Suprapubic skin (tissue), 4 donors: ENCODE measurements at places on chromosomes 12 and 14.
A peak's percentile ranks its signal among the peaks of the same experiment; 100 is the strongest.

GRCh38 chr14:80135305-80136088 is 75.8 kb downstream of the DIO2 start:
- no peaks in the 10 kb centered on the region for H3K36me3 ChIP-seq
- no peak for DNase-seq
- H3K27me3 ChIP-seq = no peaks in the 10 kb centered on the region

DNA sequence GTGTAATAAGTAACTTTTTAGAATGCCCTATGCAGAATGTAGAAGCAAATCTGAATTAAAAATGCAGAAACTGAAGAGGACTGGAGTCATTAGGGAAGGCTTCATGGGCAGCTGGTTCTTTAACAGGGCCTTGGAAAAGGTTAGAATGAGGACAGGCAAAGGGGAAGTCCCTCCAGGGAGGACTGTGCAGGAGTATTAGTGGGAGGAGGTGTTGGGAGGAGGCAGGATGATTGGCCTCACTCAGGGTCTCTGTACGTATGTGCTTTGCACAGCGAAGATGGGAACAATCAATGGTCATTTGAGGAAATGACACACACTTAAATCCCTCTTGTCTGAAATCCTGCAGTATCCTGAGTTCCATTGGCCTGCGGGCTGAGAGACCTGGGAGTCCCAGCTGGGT is 119.7 kb downstream of the PTCSC3 start:
- H3K4me1 ChIP-seq = peaks cover 4% of the 10 kb centered on the region
- H3K4me3 ChIP-seq = no peak overlapping the region
- DNase-seq = no peak
- H3K27ac ChIP-seq = no peak overlapping the region
- H3K36me3 ChIP-seq = no peaks in the 10 kb centered on the region

GRCh38 chr14:77344377-77344996 is 23.7 kb downstream of the GSTZ1 start:
- H3K4me3 ChIP-seq = no peak overlapping the region
- no peaks in the 10 kb centered on the region for H3K27me3 ChIP-seq
- no peak overlapping the region for H3K27ac ChIP-seq
- DNase-seq = no peak
- H3K4me1 ChIP-seq = no peaks in the 10 kb centered on the region

GRCh38 chr14:85315290-85315689 is 214.7 kb upstream of the FLRT2 start:
- no peak overlapping the region for H3K27ac ChIP-seq
- DNase-seq = no peak
- peaks cover 4% of the 10 kb centered on the region for H3K4me1 ChIP-seq
- no peaks in the 10 kb centered on the region for H3K27me3 ChIP-seq

GRCh38 chr12:54006559-54007220 is 2.1 kb upstream of the HOXC8 start:
- peaks cover 69% of the 10 kb centered on the region for H3K4me1 ChIP-seq
- H3K27me3 ChIP-seq = peaks cover 12% of the 10 kb centered on the region

GRCh38 chr12:117968826-117969659 is at the start of gene KSR2:
KSR2 (minus strand) TSS chr12:117968990; CDS start chr12:117968255, 735 bp downstream.
- peak within 1 kb of the TSS; percentile 51 for H3K4me3 ChIP-seq
- no peak within 1 kb of the TSS for H3K27ac ChIP-seq

DNA sequence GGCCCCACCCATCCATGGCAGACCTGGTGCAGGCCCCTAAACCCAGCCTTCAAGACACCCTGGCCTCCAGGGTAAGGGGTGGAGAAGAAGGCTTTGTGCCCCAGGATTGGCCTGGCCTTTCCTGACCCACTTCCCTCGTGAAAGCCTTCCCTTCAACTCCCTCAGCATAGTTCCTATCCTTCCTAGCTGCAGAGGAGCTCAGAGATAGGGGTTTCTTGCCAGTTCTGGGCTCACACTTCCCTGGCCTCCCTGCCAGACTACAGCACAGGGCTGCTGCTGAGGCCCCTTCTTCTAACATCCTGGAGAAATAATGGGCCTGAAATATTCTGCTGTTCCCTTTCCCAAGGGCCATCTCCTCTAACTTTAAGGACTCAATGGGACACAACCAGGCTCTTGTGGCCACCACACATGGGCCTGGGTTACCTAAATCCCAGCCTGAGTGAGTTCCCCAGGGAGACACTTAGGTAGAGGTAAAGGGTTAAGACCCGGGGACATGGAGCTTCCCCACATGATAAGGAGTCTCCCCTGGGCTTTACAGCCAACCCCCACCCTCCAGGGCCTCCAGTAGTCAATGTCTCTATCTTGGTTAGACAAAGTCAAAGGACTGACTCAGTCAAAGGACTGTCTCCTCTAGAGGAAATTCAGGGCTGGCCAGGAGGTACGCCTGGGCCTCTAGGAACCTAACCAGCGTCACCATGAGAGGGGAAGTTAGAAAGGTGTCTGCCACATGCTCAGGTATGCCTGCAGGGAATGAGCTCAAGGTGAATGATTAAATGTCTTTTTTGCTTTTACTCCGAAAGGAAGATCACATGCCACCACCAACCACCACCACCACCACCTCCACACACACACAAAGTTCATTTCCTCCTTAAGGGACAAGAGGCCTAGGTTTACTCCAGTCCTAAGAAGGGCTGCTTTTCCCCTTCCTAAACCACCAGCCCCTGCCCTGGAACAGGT is 7.1 kb downstream of the ZFP36L1 start:
- no peaks in the 10 kb centered on the region for H3K27me3 ChIP-seq
- peak; percentile 67 for DNase-seq
- peaks cover 64% of the 10 kb centered on the region for H3K4me1 ChIP-seq
- no peak overlapping the region for H3K4me3 ChIP-seq
- H3K27ac ChIP-seq = peak overlapping the region; percentile 68

DNA sequence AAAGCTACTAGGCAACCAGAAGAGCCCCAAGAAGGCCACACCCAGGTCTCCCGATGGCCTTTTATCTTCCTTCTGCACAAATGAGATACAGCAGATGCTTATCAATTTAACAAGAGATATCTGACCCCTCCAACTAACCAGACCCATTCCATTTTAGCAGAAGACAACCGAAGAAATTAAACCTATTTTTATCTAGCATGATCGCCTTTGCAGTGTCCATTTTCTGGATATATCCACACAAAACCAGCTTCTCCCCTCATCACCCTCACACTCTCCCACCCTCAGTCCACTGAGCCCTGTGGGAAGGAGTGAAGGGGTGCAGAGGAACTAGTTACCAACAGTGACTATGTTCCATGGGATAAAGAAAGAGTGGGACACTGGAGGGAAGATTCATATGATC is 20.9 kb upstream of the DHRS4 start:
- H3K4me1 ChIP-seq = peaks cover 9% of the 10 kb centered on the region
- no peaks in the 10 kb centered on the region for H3K36me3 ChIP-seq
- H3K27me3 ChIP-seq = no peaks in the 10 kb centered on the region
- DNase-seq = no peak
- no peak overlapping the region for H3K4me3 ChIP-seq
- H3K27ac ChIP-seq = no peak overlapping the region

- no peaks in the 10 kb centered on the region for H3K4me1 ChIP-seq
- DNase-seq = no peak
- no peaks in the 10 kb centered on the region for H3K36me3 ChIP-seq
- H3K27ac ChIP-seq = no peak overlapping the region
- H3K4me3 ChIP-seq = no peak overlapping the region
These were observed 285.9 kb downstream of the BMP4 start for GRCh38 chr14:53670701-53671100.

DNA sequence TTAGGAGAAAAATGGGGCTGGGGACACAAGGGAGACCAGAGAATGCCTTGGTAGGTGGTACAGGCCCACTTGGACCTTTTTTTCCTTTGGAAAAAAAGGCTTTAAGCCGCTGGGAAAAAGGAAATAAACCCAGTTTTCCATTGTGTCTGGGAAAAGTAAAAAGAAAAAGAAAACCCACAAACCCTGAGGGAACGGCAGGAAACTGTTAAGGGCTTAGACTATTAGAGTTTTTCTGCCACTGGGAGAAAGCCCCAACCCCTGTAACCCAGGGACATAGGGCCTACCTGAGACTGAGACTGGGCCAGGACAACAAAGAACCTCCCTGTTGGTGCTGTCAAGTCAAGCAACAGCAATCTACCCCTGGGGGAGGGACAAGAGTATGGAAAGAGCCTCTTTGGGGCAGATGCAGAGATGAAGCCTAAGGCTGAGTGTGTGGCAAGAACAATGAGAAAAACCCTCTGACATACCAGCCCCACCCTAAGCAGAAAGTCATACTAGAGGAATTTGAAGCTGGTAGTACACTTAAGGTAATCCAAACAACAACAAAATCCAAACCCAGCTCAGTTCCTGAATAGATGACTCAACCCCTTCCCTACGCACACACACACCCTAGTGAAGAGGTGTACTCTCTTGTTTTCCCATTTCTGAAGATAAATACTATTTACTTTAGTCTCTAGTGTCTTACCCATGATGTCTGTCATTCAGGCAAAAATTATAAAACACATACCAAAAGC is 22.8 kb downstream of the ATF1 start:
- peak overlapping the region; percentile 75 for H3K27ac ChIP-seq
- no peak overlapping the region for H3K4me3 ChIP-seq
- peaks cover 9% of the 10 kb centered on the region for H3K4me1 ChIP-seq
- DNase-seq = no peak
- H3K27me3 ChIP-seq = no peaks in the 10 kb centered on the region

GRCh38 chr14:103177376-103177775 is 54.1 kb downstream of the TNFAIP2 start:
- no peaks in the 10 kb centered on the region for H3K36me3 ChIP-seq
- peaks cover 12% of the 10 kb centered on the region for H3K4me1 ChIP-seq
- no peak for DNase-seq
- no peak overlapping the region for H3K27ac ChIP-seq

DNA sequence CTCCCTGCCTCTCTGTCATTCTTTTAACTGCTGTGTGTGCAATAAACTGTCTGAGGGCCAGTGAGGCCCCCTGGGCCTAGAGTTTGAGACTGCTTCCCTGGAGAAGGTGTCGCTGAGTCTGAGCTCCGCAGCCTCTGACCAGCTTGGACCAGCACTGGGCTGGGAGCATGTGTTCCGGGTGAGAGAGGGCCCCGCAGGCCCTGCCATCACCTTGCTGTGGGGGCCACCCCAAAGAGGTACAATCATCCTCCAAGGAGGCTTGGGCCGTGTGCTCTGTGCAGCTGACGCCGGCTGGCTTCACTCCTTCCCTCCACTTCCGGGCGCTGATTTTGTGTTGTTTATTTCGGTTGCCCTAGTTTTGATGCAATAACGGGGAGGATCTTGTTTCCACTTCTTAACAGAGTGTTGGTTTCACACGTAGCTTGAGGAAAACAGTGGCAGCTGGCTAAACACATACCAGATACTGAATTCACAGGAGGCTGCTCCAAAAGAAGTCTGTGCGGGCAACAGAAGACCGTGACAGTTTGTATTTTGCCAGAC is 121.6 kb downstream of the TMEM132C start:
- DNase-seq = no peak
- no peaks in the 10 kb centered on the region for H3K27me3 ChIP-seq

DNA sequence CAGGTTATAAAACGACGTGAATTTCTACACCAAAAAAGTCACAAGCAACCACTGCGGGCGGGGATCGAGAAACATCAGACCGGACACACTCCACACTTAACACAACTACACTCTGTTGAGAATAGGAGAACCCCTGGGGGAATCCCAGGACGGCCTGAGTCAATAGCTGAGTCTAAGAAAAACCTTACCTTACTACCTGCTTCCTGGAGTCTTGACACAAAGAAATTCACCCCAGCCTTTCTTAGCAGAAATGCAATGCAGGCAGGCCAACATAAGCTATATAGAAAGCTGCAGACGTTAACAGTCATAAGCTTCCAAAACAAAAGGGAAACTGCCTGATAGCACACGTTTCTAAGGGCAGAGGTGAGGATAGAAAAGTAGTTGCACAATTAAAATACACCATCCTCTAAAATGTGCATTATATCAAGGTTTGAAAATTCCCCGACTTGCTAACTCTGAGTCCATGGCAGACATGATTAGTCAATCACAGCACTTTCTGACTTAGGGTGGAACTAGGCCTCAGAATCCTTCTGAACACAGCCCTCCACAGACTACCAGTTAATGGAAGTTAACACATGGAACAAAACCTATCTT is 68.0 kb downstream of the CCDC88C start:
- H3K27me3 ChIP-seq = no peaks in the 10 kb centered on the region
- H3K4me3 ChIP-seq = no peak overlapping the region
- no peak for DNase-seq
- no peaks in the 10 kb centered on the region for H3K36me3 ChIP-seq
- H3K4me1 ChIP-seq = peaks cover 12% of the 10 kb centered on the region

GRCh38 chr12:51531978-51532497 is 59.0 kb upstream of the SCN8A start:
- H3K36me3 ChIP-seq = no peaks in the 10 kb centered on the region
- no peak for DNase-seq
- H3K4me1 ChIP-seq = no peaks in the 10 kb centered on the region
- no peak overlapping the region for H3K4me3 ChIP-seq
- H3K27ac ChIP-seq = no peak overlapping the region
- H3K27me3 ChIP-seq = peaks cover 32% of the 10 kb centered on the region

- DNase-seq = no peak
- no peak overlapping the region for H3K27ac ChIP-seq
- no peaks in the 10 kb centered on the region for H3K36me3 ChIP-seq
- peaks cover 51% of the 10 kb centered on the region for H3K27me3 ChIP-seq
- H3K4me3 ChIP-seq = peak overlapping the region; percentile 57
These were observed 5.0 kb upstream of the NPAS3 start for GRCh38 chr14:32933629-32934072.

DNA sequence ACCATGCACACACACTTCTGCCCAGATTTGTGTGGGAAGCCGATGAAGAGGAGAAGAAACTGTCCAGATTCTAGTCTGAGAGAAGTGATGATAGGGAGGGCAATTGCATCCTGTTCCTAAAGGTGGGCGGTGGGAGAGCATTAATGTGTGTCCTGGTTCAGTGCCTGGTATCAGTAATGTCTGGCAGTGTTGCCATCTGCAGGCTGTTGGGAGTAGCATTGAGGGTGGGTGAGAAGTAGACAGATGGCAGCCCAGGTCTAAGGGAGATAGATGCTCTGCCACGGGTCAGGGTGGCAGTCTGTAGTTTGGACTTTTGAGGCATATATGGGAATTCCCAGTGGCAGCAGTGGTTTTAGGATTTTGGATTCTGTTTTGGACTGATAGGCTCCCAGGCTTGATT is 156.4 kb downstream of the ETNK1 start:
- no peaks in the 10 kb centered on the region for H3K27me3 ChIP-seq
- no peak for DNase-seq
- H3K27ac ChIP-seq = no peak overlapping the region
- no peaks in the 10 kb centered on the region for H3K36me3 ChIP-seq
- no peaks in the 10 kb centered on the region for H3K4me1 ChIP-seq

GRCh38 chr14:76727384-76727783 is 33.9 kb upstream of the VASH1 start:
- no peak for DNase-seq
- no peak overlapping the region for H3K27ac ChIP-seq
- H3K27me3 ChIP-seq = no peaks in the 10 kb centered on the region
- H3K4me3 ChIP-seq = no peak overlapping the region

- H3K4me1 ChIP-seq = peaks cover 13% of the 10 kb centered on the region
- no peaks in the 10 kb centered on the region for H3K27me3 ChIP-seq
- H3K36me3 ChIP-seq = no peaks in the 10 kb centered on the region
These were observed 59.1 kb downstream of the PLXNC1 start for GRCh38 chr12:94207467-94207848.
